Cortex of kidney (tissue), 1 donor: ENCODE measurements at places on chromosomes 1 and 21.

DNA sequence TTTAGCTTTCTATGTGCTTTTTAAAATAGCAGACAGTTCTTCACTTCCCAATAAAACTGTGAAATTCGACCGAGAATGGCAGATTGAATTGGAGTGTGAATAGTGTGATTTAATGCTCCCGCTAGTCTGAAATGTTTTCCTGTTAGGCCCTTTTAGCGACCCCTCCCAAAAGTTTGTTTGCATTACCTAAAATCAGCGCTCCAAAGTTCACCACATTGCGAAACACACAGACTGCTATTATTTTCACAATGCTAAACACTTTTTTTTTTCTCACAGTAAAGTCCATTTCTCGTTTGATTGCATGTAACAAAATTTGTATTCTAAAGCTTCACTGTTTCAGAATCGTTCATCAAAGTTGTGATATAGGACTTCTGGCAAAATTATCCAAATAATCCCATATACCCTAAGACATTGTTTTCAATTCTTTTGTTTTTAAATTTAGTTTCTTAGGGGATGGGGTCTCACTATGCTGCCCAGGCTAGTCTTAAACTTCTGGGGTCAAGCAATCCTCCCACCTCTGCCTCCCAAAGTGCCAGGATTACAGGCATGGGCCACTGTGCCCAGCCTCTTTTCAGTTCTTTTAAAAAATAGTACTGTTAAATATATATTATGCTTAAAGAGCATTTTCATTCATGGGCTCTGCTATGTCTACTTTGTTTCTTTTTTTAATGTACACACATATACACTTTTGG is 76.5 kb upstream of the USH2A start:
- DNase-seq: no peak

DNA sequence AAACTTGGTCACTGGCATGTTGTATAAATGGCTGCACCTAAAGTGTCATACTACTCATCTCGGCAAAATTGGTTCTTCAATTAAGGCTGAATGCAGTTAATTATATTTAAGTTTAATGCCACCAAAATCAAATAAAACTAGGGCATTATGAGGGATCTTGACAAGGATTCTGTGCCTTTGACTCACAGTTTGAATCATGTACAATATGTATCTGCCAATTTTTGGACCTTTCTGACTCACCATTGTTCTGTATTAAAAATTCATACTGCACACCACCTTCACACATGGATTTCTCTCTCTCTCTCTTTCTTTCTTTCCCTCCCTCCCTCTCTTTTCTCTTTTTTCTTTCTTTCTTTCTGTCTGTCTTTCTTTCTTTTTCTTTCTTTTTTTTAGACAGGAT is 14.1 kb upstream of the STXBP3 start:
- no peak for DNase-seq

GRCh38 chr1:187032982-187033692 is 204.4 kb downstream of the PLA2G4A start:
- no peak for DNase-seq

DNA sequence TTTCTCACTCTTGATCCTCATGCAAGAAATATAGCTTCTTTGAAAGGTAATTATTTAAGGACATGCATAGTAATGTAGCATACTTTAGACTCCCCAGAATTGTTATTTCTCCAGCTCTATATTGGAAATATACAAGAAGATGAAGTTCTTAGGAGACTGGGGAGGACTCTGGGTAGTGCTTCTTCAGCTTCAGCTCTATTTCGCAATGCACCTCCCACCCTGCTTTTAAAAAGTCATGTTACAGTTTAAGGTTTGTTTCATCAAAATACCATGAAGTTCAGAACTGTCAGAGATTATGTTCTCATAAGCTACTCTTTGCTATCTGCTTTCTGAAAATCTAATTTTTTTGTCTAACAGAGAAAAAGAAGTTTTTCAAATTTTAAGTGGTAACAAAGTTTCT is 586.2 kb upstream of the ADGRL4 start:
- no peak for DNase-seq

DNA sequence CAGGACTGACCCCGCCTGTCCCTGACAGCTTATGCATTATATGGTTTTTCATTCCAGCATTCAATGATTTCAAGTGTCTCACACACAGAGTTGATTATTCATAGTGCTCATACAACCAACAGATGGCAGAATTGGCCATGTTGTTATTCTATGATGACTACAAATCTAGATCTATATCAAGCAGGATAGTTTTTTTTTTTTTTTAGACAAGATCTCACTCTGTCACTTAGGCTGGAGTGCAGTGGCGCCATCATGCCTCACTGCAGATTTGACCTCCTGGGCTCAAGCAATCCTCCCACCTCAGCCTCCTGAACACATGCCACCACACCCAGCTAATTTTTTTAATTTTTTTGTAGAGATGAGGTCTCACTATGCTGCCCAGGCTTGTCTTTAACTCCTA is 40.1 kb upstream of the LRRC8D start:
- no peak for DNase-seq
